ENCODE measurements at places on chromosomes 2 and 18.

DNA sequence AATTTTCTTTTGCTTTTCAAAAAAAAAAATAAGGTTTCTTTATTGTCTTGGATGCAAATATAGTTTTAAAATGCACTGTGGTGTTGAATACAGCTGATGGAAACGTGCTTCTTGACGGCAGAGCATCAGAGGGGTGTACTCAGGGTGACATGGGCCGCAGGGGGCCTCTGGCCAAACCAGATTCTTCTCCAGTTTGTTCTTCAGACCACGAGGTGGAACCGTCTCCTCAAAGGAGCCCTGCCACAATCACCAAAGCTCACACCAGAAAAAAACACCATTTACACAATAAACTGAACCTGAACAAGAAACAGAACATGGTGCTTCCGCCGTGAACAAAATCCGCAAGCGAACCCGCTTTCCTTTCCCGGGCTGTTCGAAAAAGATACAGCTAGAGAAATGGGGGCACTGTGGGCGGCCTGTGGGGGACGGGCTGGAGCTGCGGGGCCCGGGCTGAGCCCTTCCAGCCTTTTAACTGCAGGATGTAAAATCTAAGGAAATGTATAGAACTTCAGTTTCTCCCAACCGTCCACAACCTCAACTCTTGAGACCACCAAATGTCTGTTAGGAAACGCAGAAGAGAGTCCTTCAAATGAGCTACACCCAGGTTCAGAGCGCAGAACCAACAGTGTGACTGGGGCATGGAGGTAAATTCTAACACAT, 34.5 kb downstream of the PSMG2 start:
- no peak for DNase-seq

DNA sequence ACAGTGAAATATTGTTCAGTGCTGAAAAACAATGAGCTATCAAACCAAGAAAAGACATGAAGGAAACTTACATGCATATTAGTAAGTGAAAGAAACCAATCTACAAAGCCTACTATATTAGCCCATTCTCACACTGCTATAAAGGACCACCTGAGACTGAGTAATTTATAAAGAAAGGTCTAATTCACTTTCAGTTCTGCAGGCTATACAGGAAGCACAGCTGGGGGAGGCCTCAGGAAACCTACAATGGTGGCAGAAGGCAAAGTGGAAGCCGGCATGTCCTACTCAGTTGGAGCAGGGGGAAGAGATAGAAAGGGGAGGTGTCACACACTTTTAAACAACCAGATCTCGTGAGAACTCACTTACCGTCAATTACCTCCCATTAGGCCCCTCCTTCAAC, 232.1 kb downstream of the TMX3 start:
- DNase-seq, result no peak

GRCh38 chr2:37742286-37742685, 70.8 kb upstream of the CDC42EP3 start:
- no peak for DNase-seq

DNA sequence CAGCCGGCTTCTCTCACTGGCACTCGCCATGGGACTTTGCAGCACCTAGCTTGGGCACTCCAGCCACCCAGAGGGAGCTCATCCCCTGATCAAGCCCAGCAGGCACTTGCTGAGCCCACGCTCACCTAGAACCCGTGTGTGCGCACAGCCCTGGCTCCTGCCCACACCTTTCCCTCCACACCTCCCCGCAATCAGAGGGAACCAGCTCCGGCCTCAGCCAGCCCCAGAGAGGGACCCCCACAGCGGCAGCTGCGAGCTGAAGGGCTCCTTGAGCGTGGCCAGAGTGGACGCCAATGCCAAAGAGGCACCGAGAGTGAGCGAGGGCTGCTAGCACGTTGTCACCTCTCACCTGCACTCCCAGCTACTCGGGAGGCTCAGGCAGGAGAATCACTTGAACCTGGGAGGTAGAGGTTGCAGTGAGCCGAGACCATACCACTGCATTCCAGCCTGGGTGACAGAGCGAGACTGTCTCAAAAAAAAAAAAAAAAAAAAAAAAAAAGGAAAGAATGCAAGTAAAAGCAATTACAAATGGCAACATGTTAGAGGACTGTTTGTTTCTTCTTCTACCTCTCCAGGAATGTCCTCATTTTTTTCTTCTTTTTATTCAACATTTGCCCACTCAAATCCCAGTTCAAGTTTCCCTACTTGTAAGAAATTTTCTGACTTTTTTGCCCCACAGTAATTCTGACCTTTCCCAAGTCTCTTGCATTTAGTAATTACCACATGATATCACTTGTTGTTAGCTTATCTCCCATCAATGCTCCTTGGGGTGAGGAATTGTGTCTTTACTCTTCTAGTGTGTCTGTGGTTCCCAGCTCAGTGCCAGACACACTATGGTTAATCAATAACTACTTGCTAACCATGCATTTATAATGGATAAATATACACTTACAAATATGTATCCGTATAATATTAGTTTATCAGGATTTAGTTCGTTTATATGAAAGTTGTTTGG, 40.6 kb upstream of the ST3GAL5 start:
- DNase-seq, result no peak

GRCh38 chr2:122328816-122329215, 573.4 kb downstream of the TSN start:
- DNase-seq, result no peak

- no peak for DNase-seq
These were observed 151.3 kb downstream of the TANC1 start for GRCh38 chr2:159119652-159120257.

DNA sequence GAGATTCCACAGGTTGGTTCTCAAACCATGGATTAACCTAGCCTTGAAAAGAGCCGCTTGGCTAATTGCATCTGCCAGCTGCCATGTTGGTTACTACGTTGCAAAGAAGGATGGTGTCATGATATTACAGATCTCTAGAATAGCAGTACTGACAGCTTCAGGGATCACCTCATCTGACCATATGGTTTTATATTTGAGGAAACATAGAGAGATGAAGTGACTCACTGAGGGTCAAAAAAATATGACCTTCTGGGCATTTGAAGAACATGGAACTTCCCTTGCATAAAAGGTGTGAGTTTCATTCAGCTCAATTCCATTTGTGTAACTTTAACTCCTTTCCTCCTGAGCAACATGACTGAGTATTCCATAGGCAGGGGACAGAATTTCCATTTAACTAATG, 242.3 kb downstream of the SETBP1 start:
- no peak for DNase-seq

DNA sequence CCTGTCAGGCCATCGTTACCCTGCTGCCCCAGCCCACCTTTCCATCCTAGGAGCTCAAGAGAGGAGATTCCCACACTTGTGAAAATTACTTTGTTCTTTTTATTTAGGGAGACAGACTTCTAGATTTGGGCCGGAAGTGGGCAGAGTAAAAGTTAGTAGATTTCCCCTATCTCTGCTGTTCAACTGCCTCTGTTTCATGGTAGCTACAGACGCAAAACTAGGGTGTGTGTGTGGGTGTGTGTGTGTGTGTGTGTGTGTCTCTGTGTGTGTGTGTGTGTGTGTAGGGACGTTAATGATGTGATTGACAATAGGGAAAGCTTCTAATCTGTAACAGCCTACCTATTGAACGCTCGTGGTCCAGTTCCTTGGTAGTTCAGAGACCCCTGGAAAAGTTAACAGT, 438 bp downstream of the PSMA8 start:
- no peak for DNase-seq

- DNase-seq, result no peak
These were observed 120.2 kb downstream of the GBX2 start for GRCh38 chr2:236047886-236048540.

- no peak for DNase-seq
These were observed 7.5 kb downstream of the GALNT1 start for GRCh38 chr18:35588995-35589394.

DNA sequence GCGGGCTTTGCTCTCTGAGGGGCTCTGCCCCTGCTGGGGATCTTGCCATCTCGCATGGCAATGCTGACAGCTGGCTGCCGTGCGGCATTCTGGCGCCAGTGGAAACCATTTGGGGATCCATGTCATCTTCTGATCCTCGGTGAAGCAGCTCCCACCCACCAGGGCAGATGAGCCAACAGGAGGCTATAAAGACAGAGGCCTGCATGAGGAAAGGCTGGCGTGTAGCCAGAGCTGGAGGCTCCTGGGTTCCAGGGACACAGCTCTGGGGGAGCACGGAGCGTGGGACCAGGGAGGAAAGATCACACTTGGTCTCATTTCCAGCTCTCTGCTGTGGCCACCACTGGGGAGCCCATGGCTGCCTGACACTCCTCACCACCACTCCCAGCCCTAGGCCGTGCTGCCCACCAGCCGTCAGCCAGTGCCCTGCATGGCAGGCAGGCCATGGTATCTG, 145.8 kb downstream of the ZFP36L2 start:
- no peak for DNase-seq

DNA sequence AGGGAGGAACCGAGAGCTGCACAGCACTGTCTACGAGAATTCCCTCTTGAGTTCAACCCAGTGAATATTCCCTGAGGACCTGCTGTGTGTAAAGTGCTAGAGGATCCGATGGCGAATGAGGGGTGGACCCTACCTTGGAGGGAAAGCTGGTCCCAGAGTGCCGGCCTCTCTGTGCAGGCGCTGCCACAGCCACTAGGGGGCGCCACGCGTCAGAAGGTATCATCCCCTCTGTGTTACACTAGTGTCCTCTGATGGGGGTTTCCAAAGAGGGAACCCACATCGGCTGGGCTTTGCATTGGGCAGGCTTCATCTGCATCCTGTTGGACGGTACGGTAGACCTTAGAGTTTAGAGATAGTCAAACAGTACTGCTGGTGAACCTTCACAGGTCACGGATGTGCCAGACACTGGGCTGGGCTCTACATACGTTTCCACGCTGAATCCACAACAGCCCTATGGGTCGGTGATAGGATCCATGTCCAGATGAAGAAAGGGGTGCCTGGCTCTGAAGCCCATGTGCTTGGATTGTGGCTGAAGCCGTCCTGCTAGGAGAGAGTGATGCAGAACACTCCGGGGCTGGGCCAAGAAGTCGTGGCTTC, 39.0 kb downstream of the COA5 start:
- peak; percentile 13 for DNase-seq

DNA sequence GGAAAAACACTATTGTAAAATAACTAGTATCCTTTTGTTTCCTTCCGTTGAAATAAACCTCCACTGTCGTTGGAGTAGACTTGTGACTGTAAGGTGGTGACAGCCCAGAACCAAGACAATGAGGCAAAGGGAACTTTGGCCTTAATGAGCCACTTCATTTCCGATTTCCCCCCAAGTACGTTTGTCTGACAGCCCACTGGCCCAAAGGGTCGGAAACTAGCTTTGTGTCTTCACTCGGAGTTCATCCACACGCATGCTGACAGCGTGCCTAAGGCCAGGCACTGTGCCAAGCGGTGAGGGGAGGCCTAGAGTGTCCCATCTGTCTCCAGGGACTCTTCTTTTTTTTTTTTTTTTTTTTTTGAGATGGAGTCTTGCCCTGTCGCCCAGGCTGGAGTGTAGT, 21.0 kb downstream of the HJURP start:
- no peak for DNase-seq

DNA sequence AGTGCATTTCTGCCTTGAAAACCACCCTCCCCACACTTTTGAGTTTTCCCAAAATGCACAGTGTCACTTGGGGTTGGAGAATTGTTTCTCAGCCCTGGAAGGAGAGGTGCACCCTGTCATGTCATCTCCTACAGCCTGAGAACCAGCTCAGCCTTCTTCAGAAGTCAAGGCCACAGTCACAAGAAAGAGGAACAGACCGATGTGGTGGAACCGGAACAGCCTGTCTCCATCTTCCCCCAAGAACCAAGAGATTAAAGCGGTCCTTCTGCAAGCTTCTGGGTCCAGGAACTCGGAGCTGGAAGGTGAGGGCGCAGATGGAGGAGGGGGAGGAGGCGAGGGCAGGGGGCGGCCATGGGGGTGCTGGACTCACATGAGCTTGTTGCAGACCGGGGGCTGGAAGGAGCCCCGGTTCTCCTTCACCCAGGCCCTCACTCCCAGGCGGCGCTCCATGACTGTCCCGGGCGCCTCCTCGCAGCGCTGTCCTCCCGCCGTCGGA, 248 bp downstream of the HAAO start:
- peak; percentile 57 for DNase-seq

DNA sequence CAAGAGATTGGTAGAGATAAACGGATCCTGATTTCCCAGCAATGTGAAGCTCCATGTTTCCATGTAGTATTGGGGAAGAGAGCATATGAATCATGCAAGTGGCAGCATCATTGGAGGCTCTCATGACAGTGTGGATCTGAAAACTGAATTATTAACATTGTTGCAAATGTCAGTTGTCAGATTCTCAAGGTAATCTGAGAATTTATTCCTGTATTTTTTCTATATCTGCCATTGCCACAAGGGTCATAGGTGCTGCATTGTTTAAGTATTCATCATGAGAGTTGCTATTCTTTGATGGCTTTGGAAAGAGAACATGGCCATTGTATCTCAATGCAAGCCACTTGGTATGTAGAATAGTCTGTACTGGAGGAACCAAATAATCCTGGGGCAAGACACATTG, 1217.0 kb upstream of the ZEB2 start:
- no peak for DNase-seq

DNA sequence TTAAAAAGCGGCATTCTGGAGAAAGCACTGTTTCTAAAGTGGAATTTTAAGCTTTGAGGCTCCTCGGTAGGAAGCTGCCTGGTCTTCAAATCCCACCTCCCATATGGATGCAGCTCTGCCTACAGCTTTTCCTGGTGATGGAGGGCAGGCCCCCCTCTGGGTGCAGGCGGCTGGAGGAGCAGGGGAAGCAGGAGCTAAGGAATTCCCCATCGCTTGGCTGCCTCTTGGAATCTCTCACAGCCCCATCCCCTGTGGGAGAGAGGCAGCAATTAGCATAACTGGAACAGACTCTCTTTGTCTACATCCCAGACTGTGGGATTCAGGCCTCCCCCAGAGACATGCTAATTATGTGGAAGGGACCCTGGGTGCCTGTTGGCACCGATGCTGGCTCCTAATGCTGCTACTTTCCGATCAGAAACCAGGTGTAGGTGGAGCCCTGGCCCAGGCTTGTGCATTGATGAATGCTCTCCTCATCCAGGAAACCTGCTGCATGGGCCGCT, 51.3 kb downstream of the LIPG start:
- no peak for DNase-seq

DNA sequence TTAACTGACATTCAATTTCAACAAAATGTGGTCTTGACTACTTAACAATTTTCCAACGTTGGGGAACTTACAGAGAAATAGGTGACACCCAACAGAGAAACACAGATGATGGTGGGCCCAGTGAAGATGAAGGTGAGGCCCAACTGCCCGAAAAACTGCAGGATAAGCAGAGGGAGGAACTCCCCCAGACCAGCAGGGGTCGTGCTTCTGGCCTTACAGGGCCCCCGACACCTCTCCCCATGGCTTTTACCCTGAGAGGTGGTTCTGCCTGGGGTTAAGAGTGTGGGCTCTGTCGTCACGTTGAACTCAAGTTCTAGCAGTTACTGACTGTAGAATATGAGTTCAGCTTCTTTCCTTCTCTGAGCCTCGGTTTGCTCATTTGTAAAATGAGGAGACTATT, 119.5 kb upstream of the SMIM21 start:
- DNase-seq, result no peak

DNA sequence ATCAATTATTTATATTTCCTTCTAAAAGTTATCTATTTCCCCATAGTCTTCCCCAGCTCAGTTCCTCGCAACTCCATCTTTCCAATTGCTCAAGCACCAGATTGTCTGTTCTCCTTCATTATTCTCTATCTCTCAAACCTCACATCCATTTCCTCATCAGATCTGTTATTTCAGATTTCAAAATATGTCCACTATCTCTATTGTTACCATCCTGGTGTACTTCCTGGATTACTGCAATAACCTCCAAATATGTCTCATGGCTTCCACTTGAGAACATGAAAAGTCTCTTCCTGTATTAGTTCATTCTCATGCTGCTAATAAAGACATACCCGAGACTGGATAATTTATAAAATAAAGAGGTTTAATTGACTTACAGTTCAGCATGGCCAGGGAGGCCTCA, 641.7 kb upstream of the ZEB2 start:
- peak; percentile 83 for DNase-seq
